HFFc6 (cell line): ENCODE measurements at places on chromosomes 5 and 9. TPM values are rescaled to one million over a fixed set of nuclear protein-coding genes. Genes with fewer than 3 reads are reported as not detected.

DNA sequence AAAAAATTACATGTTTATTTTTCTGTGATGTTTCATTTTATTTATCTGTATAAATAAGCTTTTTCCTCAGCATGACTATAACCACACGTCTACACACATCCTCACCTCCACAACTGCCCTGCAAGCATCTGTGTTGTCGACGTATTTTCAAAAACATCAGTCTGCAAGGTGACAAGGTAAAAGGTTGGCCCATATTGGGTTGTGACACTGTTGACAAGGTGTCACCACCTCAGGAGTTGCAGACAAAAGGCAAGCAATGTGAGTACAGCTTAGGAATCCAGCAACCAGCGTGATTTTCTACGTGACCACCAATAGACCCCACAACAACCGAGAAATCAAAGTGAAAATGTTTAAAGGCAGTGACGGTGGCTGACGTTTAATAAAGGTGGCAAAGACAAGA, 187.6 kb downstream of the PARP8 start:
- no peaks in the 10 kb centered on the region for H3K27me3 ChIP-seq
- H3K4me1 ChIP-seq: no peaks in the 10 kb centered on the region
- H3K36me3 ChIP-seq: no peaks in the 10 kb centered on the region

The AQP7 gene
- total RNA-seq: not detected in 3 replicates

- no peak overlapping the region for H3K27ac ChIP-seq
- no peaks in the 10 kb centered on the region for H3K4me1 ChIP-seq
- no peak overlapping the region for H3K4me3 ChIP-seq
- DNase-seq: no peak
Observed at GRCh38 chr9:93292664-93293328, 108.9 kb downstream of the WNK2 start.

DNA sequence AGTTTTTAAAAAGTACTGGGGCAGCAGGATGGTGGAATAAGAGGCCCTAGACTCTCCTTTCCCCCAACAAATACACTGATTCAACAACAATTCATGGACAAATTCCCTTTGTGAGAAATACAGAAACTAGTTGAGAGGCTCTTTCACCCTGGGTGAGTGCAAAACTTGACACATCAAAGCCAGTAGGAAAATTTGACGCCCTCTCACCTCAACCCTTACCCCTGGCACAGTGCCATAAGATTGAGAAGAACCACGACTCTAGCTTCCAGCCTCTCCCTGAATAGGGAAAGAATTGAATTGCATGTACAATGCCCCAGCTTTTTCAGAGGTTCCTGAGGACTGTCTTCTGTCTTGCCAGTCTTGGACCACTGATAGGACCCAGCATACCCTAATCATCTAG, 12.3 kb downstream of the KIF4B start:
- H3K27me3 ChIP-seq: peaks cover 2% of the 10 kb centered on the region
- H3K4me1 ChIP-seq: peaks cover 2% of the 10 kb centered on the region; the same call in 1 of the 2 replicates
- no peak overlapping the region for H3K4me3 ChIP-seq
- H3K27ac ChIP-seq: no peak overlapping the region
- H3K36me3 ChIP-seq: no peaks in the 10 kb centered on the region

- H3K27ac ChIP-seq: no peak overlapping the region
- H3K27me3 ChIP-seq: peaks cover 7% of the 10 kb centered on the region
- H3K4me3 ChIP-seq: peak overlapping the region; percentile 47; the same call in 1 of the 2 replicates
- H3K4me1 ChIP-seq: no peaks in the 10 kb centered on the region
Observed at GRCh38 chr9:129383019-129383560, 205.0 kb upstream of the IER5L start.

- no peak overlapping the region for H3K27ac ChIP-seq
- H3K27me3 ChIP-seq: peaks cover 3% of the 10 kb centered on the region; the same call in 1 of the 2 replicates
- DNase-seq: no peak
- no peak overlapping the region for H3K4me3 ChIP-seq
- H3K4me1 ChIP-seq: peaks cover 32% of the 10 kb centered on the region
Observed at GRCh38 chr9:78386773-78387172, 89.8 kb downstream of the PSAT1 start.

The LRRC26 gene
- total RNA-seq: not detected in 3 replicates

- no peaks in the 10 kb centered on the region for H3K27me3 ChIP-seq
- H3K4me1 ChIP-seq: no peaks in the 10 kb centered on the region
- DNase-seq: no peak
- H3K27ac ChIP-seq: no peak overlapping the region
- no peaks in the 10 kb centered on the region for H3K36me3 ChIP-seq
Observed at GRCh38 chr9:8784838-8785237, 985.3 kb upstream of the DMAC1 start.

The PCDHGB2 gene
- total RNA-seq: 5.2 to 9.6 TPM (median 9.0 TPM) in 3 replicates

GRCh38 chr5:103519550-103519949, 43.0 kb downstream of the NUDT12 start:
- peaks cover 13% of the 10 kb centered on the region for H3K4me1 ChIP-seq
- DNase-seq: peak; percentile 37
- peaks cover 6% of the 10 kb centered on the region for H3K27me3 ChIP-seq
- 0 out of 2 replicates have a peak, but pooled peaks cover 3% of the 10 kb centered on the region for H3K36me3 ChIP-seq

DNA sequence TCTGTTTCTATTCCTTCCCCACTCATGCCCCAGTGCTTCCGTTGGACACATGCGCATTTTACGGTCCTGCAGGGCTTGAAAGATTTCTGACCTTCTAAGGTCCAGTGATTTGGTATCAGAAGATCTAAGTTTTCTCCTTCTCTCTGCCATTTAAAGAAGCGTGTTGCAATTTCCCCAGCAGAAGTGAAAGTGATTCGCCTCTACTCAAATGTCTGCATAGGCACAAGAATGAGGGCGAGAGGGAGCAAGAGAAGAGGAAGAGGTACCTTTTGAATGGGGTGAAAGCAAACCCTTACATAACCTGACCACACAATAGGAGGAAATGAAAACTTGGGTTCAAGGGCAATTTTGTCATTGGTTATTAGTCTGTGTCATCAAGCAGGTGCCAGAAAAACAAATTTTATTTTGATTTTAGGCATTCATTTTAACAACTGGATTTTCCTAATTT, 31.7 kb upstream of the NR3C1 start:
- H3K4me1 ChIP-seq: peaks cover 56% of the 10 kb centered on the region
- DNase-seq: no peak
- peak overlapping the region; percentile 56 for H3K4me3 ChIP-seq
- H3K27ac ChIP-seq: peak overlapping the region; percentile 40
- H3K36me3 ChIP-seq: no peaks in the 10 kb centered on the region

The SAPCD2 gene
- 7.7 to 14.8 TPM (median 12.3 TPM) in 3 replicates for total RNA-seq

The ACOT12 gene
- not detected in 2 replicates for total RNA-seq

The SSNA1 gene
- total RNA-seq: 81.0 to 82.6 TPM (median 81.5 TPM) in 3 replicates

The PCDHA11 gene
- total RNA-seq: 0.14 TPM in 1 of 2 replicates, not detected in the other
